ENCODE measurements at places on chromosomes 7 and 10.

DNA sequence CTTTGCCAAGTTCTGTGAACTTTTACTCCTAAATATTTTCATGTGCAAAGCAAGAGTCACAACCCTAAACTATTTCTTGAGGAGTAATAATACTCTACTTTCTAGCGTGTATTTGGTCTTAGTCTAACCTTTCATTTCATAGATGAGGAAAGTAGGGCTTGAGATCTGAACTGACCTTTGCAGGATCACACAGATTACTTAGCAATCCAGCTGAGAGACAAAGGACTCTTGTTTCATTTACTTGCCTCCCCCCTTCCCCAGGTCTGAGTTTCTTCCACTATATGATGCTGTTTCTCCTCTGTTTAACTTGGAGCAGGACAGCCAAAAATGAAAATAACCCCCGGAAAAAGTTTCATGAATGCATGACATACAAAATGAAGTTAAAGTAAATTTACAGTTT lies 75.3 kb upstream of the PTN start:
- no peak for DNase-seq

DNA sequence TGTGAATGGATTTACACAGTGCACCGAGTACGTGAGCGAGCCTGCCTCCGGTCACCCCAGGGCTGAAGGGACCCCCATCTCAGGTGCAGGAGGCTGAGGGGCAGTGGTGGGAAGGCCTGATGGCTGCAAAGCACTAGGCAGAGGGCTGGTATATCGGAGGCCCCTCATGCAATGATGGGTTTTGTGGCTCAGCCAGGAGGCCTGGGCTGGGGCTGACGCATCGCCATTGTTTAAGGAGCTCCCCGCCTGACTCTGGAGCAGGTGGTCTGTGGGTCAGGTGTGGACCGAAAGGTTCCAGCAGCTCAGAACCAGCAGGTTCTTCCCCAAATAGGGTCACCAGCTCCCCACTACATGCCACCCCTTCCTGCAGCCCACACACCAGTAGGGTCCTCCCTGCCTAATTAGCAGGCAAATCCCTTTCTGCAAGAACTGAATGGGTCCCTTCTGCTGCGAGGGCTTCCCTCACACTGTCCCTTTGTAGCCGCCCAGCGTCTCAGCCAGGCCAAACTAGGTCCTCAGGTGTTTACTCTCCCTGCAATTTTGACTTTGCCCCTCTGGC lies 33.0 kb downstream of the OAT start:
- no peak for DNase-seq

- DNase-seq: no peak
Observed at GRCh38 chr7:131897016-131897789, 340.8 kb upstream of the PODXL start.

GRCh38 chr7:157432541-157432956 lies 95.7 kb downstream of the DNAJB6 start:
- no peak for DNase-seq

- DNase-seq: no peak
Observed at GRCh38 chr10:69375307-69376151, 41.2 kb downstream of the TACR2 start.

DNA sequence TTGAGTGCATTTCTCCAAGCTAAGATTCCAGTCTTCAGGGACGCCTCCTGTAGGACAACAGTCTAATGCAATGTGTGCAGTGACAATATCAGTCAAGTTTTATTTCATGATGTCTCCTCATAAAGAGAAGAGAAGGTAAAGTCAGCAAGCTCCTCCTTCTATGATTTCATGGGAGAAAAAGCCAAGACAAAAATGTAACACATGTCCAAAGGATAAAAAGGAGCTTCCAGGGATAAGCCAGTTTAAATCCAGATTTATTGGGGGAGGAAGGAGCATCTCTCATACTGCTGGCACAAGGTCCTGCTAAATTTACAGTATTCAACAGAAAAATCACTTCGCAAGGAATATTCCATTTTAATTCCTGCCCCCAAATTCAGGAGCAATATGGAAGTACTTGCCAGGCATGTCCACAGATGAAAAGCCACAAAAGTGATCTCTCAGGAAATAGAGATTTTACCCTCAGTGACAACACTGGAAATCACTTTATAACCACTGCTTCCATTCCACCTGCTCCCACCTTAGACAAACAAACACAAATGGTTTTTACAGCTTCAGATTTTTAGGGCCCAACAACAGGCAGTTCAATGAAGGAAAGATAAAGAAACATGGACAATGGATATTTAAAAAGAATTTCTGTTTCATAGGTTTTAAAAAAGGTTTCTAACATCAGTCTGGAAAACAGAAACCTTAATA lies 677.5 kb upstream of the C7orf33 start:
- no peak for DNase-seq

DNA sequence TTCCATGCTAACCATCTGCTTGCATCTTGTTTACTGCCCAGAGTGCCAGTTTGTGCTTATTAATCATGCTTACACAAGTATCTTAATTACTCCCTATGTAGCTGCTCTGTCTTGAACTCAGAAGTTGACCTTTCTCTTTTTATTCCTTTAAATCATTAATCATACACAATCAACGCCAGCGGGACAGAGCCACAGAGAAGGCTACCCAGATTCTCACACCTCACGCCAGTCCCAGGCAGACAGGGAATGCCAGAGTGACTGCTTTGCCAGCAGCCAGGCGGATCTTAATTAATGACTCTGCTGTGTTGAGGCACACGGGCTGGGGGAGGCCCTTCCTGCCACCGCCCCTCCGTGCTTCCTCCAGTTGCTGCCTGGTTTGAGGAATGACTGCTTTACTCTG lies 229.4 kb downstream of the LRMDA start:
- no peak for DNase-seq
